Activated CD8-positive, alpha-beta memory T cell treated with anti-CD3 and anti-CD28 coated beads for 48 hours (primary cell): ENCODE measurements at places on chromosomes 1 and 21.
A peak's percentile ranks its signal among the peaks of the same experiment; 100 is the strongest.

DNA sequence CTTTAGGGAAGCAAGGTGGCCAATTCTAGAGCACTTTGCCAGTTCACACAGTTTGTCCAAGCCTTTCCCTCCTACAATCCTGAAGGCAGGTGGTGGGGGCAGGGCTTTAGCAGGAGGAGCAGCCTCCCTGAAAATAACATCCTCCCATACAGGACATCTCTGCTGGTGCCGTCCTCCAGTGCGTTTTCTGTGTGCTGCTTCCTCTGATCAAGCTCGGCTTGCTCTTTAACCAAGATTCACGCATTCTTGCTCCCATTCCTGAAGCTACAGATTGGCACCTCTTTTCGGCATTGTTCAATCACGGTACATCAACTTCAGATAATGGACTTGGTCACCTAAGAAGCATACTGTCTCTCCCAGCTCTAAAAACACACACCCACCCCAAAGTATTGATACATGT is 7.5 kb upstream of the DPT start:
- DNase-seq = no peak

- peak; percentile 41 for DNase-seq
Measured at GRCh38 chr1:152440635-152441471, 26.8 kb upstream of the CRNN start.

DNA sequence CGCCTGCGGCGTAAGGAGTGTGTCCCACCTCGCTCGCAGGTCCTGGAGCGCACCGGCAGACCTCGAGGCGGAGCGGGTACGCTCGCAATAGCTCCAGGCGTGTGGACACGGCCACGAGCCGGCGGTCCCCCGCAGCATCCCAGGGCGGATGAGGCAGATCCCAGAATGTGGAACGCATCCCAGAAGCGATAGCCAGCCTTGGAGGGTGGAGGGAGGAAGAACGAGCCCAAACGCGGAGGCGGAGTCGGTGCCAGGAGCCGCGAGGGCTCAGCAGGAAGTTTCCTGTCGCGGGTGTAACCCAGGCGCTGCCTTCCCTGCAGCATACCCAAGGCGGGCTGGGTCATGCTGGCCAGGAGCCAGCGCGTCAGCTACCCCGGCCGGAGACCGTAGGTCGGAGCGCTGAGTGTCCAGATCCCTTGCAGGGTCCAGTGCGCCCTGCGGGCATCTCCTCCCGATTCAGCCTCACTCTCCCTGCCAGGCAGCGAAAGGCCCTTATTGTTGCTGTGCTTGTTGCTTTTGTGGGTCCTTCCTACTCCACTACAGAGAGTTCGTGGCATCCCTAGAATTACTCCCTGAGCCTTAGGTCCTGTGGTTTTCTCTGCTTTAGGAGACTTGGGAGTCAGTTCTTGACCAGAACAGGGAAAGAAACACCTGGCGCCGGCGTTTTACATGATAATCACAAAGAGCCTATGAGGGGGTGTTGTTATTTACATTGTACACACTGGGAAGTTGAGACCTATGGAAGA is 27.7 kb downstream of the STYXL2 start:
- DNase-seq = no peak

DNA sequence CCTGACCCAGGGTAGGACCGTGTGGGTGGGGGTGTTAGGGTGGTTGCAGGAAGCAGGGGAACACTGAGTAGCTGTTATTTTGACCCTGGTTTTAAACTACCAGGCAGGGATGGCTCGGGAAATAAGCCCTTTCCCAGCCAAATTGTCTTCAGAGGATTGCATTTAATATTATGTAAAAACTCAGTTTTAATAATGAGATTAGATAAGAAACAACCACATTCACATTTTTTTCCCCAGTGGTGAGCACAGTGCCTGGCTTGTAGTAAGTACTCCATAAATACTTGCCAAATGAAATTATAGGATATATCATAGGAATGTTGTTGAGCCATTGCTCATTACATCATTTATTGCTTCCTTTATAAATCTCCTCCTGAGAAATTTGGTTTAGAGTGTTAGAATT is 3.1 kb upstream of the ACP6 start:
- DNase-seq = no peak

- DNase-seq = no peak
Measured at GRCh38 chr1:44417351-44418021, 12.4 kb downstream of the RNF220 start.

- no peak for DNase-seq
Measured at GRCh38 chr1:61318319-61319125, 236.2 kb downstream of the NFIA start.
